ENCODE measurements at places on chromosomes 7 and 10. TPM values are rescaled to one million over a fixed set of nuclear protein-coding genes. Genes with fewer than 3 reads are reported as not detected.

KIAA1217 gene
- polyA plus RNA-seq: 84.5 TPM

ADIRF gene
- 13.9 TPM for polyA plus RNA-seq

OPN1SW gene
- 2.2 TPM for polyA plus RNA-seq

SAP25 gene
- 4.9 TPM for polyA plus RNA-seq

FAM13C gene
- polyA plus RNA-seq: 9.2 TPM

UNCX gene
- 9.4 TPM for polyA plus RNA-seq
